ENCODE measurements at places on chromosomes 11 and 22.

DNA sequence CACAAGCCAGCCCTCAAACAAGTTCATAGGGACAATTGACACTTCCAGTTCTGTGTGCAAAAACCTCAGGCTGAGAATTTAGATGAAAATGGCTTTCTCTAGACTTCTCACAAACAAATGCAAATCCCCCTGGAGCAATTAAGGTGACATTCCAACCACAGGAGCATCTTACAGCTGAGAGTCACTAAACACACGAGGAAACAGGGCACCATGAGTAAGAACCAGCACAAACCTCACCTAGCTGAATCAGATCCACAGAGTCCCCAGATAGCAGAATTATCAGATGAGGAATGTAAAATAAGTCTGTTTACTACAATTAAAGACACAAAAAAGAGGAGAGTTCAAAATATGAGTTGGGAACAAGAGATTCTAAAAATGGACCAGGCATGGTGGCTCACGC is 51.5 kb downstream of the RTL6 start:
- DNase-seq, result no peak

DNA sequence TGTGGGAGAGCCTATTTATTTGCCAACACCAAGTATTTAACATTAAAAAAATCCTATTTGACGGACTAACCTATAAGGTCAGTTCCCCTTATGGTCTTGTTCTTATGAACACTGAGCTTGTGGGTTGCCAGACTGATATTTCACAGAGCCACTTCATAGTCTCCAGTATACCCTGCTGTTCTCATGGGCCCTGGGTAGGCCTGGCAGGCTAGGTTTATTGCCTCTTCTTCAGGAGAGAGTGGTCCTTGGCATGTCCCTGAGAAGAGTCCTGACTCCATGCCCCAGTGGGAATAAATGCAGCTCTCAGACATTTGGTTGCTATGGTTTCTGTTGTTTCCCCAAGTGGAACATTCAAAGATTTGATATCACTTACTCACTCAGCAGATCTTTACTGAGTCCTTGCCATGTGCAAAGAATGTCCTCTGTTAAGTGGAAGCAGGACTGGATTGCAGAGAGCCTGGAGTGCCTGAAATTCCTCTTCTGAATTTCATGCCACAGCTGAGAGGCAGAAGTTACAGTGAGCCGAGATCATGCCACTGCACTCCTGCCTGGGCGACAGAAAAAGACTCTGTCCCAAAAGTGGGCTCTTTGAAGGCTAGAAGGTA is 15.7 kb downstream of the SLC5A1 start:
- no peak for DNase-seq

DNA sequence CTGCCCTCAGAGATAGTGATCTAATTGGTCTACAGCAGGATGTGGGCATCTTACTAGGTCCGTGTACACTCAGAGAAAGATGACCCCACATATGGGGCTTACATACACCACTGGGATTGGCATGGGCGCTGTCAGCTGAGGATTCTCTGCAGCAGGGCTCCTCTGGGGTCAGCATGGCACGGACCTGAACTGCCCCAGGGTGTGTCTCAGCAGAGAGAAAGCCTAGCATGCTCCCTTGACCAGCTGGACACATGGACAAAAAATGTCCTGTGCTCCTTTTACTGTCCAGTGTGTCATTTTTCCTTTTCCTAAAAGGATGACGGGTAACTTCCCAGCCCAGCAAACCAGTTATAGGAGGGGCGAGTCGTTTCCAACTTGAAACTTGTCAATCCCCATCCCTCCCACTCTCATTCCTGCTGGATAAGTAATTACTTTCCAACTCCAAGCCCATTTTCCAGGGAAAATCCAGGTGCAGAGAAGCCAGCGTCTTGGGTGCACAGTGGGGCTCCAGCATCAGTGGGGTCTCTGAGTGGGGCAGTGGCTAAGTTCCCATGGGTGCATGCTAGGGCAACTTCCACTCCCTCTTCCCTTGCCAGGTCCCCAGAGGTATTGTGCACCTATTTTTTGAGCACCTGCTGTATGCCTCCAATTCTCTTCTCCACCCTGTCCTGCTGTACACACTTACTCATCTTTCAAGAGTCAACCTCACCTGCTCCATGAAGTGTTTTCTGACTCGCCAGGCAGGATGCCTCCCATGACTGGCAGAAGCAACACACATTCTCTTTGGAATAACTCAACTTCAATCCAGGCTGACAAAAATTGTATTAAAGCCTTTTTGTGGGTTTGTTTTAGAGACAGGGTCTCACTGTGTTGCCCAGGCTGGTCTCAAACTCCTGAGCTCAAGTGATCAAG is 5.0 kb downstream of the VSTM5 start:
- no peak for DNase-seq

DNA sequence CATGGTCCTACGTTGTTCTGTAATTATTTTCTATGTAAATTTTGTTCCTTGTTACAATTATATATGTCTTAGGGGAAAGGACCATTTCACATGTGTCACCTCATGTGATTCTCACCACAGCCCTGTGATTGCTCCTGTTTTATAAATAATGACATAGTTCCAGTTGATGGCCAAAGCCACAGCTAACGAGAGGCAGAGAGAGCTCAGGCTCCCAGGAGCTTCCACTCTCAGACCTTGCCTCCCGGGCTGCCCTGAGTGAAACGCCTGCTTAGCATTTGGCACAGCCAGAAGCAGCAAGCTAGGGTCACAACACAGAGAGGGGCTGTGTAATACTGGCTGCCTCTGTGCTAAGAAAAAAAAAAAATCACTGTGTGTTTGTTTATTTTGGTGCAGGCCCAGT is 5.9 kb downstream of the TMEM121B start:
- DNase-seq, result no peak

- DNase-seq, result no peak
Measured at GRCh38 chr22:25393121-25393805, 171.2 kb upstream of the GRK3 start.

DNA sequence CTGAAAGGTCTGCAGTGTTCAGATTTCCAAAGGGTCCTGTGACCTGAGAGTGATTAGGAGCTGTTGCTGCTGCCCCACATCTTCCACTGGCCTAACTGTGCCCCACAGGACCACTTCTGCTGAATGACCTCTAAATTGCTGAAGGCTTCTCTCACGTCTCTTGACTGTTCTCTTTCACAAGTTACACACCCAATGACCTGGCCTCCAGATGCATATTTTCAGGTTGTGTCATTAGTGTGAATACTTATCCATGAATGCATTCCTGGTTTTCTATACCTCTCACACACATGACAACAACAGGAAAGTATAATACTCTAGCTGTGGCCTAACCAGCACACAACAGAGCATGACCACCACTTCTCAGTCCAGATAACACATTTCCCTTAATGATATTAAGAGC is 15.4 kb downstream of the PRR14L start:
- no peak for DNase-seq

- DNase-seq, result no peak
Measured at GRCh38 chr22:29470159-29470855, 9.7 kb upstream of the NEFH start.

DNA sequence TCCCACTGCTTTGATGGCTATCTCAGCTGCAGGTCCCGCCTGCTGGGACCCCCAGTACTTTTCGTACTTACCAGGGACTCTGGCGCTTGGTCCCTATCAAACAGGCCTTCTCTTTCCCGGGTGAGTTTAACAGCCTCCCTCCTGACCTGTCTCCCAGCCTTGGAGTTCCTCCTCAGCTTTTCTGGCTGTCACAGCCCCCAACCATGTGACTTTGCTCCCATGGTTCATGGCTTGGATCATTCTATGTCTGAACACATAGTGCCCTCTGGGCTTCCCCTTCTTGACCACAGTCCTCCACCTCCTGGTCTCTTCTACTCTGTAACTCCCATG is 56.9 kb downstream of the PARVA start:
- no peak for DNase-seq

- no peak for DNase-seq
Measured at GRCh38 chr11:65124480-65125196, 2.5 kb downstream of the MRPL49 start.

GRCh38 chr11:18723991-18724390 is 2.0 kb downstream of the IGSF22 start:
- no peak for DNase-seq

DNA sequence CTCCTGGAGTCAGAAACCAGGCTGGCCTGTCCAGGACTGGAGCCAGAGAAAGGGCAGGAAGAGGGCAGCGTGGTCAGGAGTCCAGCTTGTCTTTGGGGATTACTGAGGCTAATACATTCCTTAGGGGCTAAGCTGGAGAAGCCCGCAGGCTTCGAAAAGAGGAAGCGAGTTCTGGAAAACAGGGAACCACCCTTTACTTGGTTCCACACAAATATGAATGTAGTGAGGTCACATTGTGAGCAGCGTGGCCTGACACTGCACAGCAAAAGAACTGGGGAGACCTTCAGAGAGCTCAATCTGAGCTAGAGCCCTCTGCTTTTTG is 132.3 kb downstream of the CEP164 start:
- DNase-seq, result no peak

- no peak for DNase-seq
Measured at GRCh38 chr22:35578836-35579575, 38.1 kb downstream of the MB start.

GRCh38 chr11:31652528-31652927 is 143.0 kb downstream of the ELP4 start:
- DNase-seq, result no peak

- no peak for DNase-seq
Measured at GRCh38 chr11:109059402-109059801, 362.6 kb upstream of the C11orf87 start.

DNA sequence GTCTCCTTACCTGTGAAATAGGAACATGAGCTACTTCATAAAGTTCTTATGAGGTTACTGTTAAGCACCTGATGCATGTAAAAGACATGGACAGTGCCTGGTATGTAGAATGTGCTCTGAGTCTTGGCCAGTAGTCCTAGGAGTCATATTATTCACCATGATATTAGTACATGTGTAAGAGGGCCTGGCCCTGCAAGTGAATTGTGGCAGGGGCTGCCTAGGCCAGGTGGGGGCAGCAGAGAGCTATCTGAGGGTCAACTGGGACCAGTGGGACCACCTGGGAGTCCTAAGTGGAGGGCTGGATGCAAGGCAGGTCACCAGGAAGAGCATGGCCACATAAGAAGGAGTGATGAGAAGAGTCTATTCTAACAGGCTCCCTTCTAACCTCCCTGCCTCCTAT is 529.5 kb downstream of the SOX6 start:
- no peak for DNase-seq

DNA sequence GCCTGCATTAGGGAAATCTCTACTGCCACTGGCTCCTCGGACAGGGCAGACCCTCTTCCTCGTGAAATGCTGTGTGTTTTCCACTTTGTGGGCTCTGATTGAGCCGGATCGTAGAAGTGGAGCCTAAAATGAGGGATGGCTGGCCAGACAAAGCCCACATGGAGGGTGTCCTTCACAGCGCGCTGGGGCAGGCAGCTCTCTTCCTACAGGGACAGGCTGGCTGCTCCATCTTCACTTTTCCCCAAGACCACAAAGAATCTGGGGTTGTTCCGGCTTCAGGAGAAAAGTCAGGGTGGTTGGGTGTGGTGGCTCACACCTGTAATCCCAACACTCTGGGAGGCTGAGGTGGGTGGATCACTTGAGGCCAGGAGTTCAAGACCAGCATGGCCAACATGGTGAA is 94.9 kb downstream of the MORC2 start:
- DNase-seq, result no peak

DNA sequence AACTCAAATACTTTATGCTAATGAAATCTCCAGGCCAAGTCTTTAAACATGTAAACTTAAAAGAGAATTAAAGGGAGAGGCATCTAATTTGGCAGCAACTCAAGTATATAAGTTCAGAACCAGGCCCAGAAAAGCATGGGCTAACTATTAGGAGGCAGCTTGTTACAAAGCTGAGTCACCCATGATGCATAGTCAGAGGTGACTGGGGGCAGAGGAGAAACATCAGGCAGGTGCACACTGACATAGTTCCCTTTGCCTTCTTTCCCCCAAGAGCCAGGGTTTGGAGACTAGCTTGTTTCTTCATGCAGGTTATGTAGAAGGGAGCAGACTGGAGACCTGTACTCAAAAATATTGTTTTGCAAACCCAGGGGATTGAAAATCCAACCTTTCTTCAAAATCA is 619.0 kb downstream of the SOX6 start:
- DNase-seq, result no peak

DNA sequence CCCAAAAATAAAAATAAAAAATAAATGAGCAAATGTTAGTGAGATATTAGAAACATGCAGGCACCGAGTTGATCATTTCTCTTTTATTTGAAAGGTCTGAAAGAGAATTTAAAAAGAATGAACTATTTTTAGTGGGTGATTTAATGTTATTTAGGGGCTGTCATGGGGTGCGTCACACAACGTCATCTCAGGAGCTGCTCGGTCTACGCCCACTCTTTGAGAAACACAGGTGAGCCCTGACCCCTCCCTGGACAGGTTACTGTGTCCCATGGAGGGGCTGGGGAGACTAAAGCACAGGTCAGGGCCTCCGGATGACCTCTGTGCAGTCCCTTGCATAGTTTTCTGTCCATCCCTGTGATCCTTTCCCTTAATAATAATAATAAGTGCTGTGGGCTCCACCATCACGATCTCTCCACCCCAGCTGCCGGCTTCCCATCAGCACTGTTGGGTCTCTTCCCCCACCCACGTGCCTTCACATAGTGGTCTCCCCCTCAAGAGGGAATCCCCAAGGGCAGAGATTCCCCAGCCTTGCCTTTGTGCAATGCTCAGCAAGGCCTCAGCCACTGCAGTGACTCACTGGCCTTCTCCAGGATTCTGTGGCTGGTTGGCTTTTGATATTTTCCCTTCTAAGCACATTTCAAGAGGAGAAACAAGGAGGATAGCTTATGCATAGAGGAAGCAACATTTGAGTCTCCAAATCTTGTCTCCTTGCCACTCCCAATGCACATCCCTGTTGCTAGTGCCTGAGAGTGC is 159.9 kb downstream of the TTC17 start:
- DNase-seq, result no peak

DNA sequence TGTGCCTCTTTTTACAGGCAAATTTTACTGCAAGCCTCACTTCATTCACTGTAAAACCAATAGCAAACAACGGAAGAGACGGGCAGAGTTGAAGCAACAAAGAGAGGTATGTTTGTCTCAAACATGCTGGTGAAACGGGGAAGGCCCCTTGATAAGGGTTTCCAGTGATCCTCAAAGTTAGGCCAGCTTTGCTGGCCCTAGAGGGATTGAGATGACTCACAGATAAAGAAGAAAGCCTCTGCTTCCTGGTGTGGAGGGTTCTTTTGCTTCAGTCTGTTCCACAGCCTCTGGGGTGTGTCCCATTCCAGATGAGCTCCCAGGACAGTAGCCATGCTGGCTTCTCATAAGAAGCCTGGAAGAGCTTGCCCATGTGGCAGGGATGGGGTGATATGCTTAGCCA is 118.9 kb upstream of the PARVA start:
- no peak for DNase-seq

- no peak for DNase-seq
Measured at GRCh38 chr11:64303109-64304031, 2.0 kb upstream of the ESRRA start.
